Umbilical cord (tissue), 2 donors: ENCODE measurements at places on chromosomes 7 and 10. TPM values are rescaled to one million over a fixed set of nuclear protein-coding genes. Genes with fewer than 3 reads are reported as not detected.
A peak's percentile ranks its signal among the peaks of the same experiment; 100 is the strongest.

DNA sequence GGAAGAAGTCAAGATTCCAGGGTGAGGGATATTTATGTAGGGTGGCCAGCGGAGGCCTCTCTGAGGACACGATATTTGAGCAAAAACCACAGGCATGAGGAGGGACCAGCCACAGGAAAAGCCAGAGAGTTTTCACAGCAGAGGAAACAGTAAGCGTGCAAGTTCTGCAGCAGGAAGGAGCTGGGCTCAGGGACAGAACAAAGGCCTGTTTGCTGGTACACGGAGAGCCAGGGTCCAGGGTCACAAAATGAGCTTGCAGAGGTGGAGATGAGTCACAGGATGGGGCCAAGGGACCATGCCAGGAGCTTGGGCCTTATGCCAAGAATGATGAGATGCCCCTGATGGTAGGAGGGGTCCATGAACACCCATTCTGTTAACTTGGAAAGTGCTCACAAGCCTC lies 283.5 kb downstream of the PLXNA4 start:
- no peak for DNase-seq

DNA sequence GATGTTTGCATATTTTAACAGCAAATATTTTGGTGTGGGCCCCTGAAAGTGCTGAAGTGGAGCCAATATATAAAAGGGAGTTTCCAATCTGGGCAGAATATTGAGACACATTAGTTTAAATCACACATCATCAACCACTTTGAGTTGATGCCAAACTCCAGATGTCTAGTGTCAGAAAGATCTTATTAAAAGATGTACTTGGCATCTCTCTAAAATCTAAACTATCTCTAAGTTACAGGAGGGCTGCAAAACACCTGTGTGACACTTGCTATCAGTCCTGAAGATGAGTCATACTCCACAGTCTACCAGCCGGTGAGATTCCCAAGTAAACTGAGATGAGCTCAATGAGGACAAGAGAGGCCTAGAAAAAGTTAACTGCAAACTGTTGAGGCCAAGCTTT lies 11.4 kb downstream of the JAZF1 start:
- DNase-seq: no peak

The CACNA2D1 gene
- total RNA-seq: 33.5 TPM

GRCh38 chr7:50771120-50772002 lies 11.3 kb downstream of the GRB10 start:
- no peak for DNase-seq

DNA sequence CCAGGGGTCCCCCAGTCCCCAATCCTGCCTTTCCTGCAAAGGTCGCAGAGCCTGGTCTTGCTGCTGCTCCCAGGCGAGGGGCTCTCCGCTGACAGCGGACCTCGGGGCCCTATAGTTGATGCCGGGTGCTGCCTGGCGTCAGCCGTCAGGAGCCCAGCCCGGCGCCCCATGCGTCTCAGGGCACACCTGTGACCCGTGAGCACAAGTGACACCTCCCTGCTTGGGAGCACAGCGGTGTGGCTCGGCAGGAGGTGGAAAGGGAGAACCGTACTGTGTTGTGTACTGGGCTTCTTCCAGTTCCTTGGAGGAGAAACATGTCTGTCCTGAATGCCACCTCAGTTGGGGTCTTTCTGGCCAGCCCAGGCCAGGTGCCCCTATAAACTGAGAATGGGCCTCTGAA lies 56.7 kb downstream of the LHPP start:
- DNase-seq: no peak

DNA sequence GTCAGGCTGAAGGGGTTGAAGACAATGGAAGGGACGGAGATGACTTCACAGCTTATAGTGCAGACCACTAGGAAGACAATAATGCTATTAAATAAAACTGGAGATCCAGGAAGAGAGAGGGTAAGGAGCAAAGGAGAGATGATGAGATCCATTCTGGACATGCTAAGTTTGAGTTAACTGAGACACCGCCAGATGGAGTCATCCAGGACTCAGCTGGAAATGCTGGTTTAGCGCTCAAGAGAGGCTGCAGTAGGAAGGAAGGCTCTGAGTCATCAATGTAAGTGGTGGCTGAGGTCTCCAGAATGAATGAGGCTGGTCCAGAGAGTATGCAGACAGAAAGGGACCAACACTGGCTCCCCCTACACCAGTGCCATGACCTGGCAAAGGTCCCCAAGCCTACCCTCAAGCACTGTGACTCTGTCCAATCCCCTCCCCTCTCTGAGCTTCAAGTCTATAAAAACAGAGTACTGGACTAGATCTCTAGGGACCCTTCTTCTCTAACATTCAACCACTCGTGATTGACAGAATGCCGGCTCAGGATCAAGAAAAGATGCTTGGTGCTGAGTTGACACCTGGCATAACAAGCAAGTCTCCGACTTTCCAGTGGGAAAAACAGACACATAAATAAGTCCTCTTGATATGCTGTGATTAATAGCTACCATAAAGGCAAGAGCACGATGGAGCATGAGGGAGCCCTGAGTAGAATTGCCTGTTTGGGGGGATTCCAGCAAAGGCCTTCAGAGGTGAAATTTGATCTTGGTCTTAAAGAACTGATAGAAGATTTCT lies 8.9 kb downstream of the GFRA1 start:
- DNase-seq: no peak

DNA sequence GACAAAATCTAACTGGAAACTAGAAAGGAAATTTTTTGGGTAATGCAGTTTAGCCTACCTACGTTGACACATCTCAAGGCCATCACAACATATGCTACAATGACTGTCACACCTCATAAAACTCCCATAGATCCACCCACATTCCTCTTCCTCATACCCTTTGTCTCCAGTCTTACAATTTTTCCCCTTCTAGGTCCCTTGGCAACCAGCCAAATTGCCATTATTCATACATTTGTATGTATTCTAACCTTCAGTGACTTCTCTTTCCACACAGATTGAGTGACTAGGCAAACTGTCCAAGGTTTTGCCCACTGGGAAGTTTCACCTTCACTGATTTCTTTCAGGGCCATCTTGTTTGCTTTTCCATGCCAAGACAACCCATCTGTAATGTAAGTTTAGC lies 100.5 kb upstream of the TPK1 start:
- DNase-seq: no peak

DNA sequence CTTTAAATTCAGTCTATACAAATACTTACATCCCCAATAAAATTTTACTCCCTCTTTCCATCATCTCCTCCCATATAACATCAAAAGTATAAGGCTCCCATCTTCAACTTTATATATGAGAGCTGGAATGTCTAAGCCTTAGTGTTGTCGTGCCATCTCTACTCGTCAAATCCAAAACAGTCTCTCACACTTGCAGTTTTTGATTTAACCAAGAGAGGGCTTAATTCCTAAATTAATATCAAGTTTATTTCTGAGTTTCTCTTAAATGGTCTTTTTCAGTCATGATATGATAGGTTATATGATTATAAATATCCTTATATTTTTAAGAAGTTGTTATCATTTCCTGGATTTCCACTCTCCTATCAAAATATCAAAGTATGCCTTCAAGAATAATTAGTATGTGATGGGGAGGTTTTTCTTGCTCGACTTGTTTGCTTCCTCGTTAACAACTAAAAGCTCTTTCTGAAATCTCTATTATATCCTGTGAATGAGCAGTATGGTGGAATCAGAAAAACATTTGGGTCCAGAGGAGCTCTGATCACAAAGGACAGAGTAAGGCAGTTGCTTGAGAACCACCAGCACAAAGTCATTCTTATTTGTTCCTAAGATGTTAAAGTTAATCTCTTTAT lies 12.5 kb upstream of the LIPK start:
- no peak for DNase-seq

DNA sequence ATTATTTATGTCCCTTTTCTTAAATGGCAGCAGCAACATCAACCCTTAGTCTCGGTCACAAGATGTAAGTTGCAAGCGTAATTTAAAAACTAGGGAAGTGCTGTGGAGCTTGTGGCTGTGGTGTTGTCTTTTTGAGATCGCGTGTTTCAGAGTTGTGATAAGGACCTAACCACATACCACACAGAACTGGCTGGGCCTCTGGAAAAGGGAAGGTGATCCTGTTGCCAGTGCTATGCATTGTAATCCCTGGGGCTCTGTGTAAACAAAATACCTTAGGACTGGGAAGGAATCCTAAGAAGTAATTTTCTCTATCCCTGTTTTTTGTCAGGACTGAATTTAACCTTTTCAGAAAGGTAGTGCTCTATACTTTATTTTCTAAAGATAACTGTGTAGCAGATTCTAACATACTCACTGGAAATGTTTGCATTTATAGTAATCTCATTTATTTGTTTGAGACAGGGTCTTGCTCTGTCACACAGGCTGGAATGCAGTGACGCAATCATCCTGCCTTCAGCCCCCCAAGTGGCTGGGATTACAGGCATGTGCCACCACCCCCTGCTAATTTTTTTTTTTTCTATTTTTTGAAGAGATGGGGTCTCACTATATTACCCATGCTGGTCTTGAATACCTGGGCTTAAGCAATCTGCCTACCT lies 60.4 kb downstream of the INPP5F start:
- DNase-seq: peak; percentile 41

- no peak for DNase-seq
Measured at GRCh38 chr10:104617831-104618230, 23.3 kb upstream of the SORCS3 start.

GRCh38 chr10:130799532-130799931 lies 512.0 kb downstream of the TCERG1L start:
- no peak for DNase-seq

DNA sequence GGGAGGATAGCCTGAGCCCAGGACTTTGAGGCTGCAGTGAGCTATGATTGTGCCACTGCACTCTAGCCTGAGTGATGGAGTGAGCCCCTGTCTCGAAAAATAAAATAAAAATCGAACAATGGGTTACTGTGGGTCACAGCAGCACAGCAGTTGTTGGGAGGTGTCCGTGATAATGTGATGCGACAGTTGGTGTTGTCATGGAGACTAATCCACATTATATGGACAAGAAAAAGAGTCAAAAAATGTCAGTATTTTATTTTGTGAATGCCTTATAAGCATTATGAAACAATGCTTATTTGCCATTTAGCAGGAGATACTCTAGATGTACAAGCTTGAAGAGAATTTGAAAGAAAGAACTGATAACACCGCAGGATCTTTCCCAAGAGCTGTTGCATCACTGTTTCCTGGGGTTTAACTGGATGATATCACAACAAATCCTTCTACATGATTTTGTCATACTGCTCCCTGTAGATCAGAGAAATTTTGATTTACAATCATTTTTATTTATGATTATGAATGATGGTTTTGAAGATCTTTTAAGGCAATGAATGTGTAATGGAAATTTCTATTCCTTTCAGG lies 195.4 kb downstream of the BAMBI start:
- peak; percentile 57 for DNase-seq

GRCh38 chr7:20152511-20152910 lies 64.7 kb downstream of the MACC1 start:
- DNase-seq: no peak

DNA sequence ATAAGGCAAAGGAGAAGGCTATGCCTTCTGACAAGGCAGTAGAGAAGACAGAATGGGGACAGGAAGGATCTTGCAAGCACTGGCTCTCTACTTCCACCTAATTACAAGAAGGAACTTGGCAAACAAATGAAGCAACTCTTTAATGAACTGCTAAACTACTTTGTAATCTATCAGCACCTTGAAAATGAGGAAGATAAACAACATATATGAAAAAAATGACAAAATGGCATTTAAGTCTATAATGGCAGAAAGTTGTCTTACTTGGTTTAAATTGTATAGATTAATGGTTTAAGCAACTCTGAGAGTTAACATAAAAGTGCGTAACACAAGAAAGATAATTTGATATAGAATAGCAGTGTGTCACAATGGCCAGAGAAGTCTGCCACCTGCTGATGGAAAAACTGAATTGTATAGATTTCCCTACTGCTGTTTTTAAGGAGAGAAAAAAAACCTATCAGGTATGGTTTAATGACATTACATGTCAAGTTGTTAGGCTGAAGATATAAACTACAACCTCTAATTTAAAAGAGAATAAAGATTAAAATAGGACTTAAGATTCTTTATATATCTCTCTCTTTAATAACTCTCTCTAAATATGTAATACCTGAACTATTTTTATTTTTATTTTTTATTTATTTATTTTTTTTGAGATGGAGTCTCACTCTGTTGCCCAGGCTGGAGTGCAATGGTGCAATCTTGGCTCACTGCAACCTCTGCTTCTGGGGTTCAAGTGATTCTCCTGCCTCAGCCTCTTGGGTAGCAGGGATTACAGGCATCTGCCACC lies 11.8 kb downstream of the NT5C3A start:
- peak; percentile 60 for DNase-seq

- no peak for DNase-seq
Measured at GRCh38 chr7:46522354-46522906, 601.4 kb upstream of the IGFBP3 start.

DNA sequence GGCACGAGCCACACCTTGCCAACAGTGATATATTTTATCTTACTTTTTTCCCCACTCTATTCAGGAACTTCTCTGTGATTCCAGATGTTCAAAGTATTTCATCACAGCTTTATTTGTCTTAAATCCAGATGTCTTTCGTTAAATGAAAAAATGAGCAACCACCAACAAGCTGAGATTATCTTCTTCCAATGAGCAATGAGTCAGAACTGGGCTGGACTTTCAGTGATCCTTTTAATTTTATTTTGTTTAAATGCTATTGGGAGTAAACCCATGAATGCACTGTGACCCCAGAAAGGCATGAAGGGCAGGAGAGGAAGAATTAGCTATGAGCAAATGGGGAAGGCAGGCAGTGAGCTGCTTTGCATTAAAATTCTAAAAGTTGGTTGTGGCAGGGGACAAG lies 77.6 kb upstream of the IMMP2L start:
- DNase-seq: peak; percentile 83

The AGBL3 gene
- total RNA-seq: 16.9 TPM

DNA sequence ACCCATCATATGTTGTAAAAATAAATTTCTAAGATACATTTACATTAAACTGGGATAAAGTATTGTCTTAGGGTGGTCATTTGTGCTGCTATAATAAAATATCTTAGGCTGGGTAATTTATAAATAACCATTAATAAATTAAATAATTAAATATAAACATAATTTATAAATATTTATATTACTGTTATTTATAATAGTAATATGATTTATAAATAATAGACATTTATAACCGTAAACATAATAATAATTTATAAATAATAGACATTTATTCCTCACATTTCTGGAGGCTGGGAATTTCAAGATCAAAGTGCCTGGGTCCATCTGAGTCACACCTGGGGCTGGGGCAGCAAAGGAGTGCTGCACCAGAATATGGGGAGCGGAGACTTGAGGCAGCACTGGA lies 31.1 kb downstream of the ZWINT start:
- no peak for DNase-seq

DNA sequence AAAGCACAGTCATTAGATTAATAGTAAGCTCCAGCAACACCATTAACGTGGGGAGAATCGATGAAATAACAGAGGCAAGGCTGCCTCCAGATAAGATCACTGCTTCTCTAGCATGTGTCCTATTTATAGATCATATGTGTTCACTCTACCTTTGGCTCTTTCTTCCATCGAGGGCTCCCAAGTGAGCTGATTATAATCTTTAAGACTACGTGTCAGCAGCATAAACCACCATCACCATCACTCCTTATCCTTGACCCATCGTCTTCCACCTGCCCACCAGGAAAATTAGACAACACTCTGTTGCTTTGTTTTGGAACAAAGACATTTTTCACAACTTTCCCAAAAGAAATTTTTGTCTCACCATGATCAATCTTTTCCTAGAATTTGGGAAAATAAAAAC lies 71.2 kb upstream of the CARD11 start:
- no peak for DNase-seq

The GPR141 gene
- 2.4 TPM for total RNA-seq
